ENCODE measurements at places on chromosomes 12 and 14.

GRCh38 chr12:79448816-79449215 is 241.9 kb downstream of the PAWR start:
- DNase-seq, result no peak

- DNase-seq, result no peak
Observed at GRCh38 chr14:56304456-56304855, 186.2 kb downstream of the PELI2 start.

DNA sequence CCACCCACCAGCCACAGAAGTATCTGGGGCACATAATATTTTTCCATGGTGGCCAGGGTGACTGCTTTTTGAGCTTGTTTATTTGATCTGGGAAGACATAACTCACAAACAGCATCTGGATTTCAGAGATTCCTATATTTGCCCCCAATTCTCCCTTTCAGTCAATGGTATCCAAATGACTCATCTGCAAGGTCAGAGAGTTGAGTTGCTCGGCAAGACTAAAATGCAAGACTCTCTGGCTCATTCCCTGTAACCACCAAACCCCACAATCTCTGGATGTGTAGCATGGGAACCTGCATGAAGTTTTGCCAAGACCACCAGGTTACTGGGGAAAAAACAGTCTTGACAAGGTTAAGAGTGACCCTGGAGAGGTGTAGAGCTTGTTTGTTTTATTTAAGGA is 174.9 kb upstream of the FAR2 start:
- no peak for DNase-seq

DNA sequence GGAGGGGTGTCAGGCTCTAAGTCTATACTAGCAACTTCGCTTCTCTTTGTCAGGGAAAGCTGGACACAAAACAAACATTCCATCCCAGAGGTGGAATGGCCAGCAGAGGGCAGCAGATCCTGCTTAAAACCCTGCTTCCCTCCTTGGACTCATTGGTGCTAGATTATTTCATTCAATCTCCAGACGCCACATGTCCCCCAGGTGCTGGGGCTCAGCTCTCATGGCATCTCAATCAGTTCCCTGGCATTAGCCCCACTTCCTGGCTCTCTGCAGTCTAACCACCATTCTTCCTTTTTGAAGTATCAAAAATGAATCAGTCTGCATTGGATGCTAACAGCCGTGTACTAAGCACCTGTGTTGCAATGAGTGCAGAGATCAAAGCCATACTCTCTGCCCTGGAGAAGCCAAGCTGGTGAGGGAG is 8.1 kb upstream of the PPP1R1A start:
- peak; percentile 47 for DNase-seq

DNA sequence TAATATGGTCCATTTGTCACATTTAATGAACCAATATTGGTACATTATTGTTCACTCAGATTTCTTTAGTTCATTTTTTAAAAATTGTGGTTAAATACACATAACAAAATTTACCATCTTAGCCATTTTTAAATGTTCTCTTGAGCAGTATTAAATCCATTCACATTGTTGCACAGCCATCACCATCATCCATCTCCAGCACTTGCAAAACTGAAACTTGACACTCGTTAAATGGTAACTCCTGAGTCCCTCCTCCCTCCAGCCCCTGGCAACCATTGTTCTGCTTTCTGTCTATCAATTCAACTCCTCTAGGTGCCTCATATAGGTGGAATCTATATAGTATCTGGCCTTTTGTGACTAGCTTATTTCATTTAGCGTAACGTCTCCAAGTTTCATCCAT is 86.4 kb downstream of the ACACB start:
- no peak for DNase-seq

DNA sequence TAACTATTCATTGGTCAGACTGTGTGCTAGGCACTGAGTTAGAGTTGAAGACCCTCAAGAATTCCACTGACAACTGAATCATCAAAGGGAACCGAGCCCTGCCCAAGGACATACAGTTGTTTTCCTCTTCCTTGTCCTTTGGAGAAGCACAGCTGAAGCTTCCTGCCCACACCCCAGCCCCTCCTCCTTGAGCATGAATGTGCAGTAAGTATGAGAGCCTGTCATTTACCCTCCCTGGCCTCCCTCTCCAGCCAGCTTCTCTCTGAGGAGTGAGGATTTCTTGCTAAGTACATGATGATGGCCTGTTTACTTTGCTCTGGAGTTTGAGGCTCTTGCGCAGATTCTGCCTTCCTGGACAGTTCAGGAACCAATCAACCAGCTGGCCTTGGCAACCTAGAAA is 235.2 kb downstream of the CACNA1C start:
- DNase-seq, result no peak

Measured in hippocampal formation (tissue), 2 donors.